ENCODE measurements at places on chromosomes 13 and 19.

- DNase-seq, result no peak
These were observed 438.7 kb upstream of the MIR17HG start for GRCh38 chr13:90908792-90909191.

- DNase-seq, result no peak
These were observed 205.5 kb downstream of the USP12 start for GRCh38 chr13:26965952-26966700.

DNA sequence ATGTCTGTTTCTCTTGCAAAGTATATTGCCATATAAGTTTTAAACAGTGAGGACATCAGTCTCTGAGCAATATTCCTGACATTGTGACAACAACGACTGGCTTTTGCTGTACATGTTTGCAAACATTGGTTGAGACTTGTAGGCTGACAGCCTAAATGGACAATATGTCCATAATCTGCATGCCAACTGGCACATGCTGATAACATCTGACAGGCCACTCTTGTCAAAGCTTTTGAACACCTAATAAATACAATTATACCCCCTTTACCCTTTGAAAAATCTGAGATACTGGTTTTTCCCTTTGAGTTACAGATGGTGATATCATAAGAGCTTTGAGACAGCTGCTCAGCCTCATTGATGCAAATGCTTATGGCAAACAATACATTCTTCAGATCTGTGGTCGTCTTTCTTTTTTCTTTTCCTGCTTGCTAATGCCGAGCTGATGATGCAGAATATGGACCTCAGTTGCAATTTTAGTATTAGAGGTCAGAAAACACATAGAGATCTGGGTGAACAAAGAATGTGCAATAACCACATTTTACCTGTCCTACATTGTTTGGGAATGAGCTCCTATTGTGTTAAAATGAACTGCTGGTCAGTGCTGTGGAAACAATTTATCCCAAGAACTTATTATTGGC, 114.9 kb downstream of the RFC3 start:
- DNase-seq, result no peak

GRCh38 chr13:43081866-43082265, 58.5 kb downstream of the DNAJC15 start:
- no peak for DNase-seq

DNA sequence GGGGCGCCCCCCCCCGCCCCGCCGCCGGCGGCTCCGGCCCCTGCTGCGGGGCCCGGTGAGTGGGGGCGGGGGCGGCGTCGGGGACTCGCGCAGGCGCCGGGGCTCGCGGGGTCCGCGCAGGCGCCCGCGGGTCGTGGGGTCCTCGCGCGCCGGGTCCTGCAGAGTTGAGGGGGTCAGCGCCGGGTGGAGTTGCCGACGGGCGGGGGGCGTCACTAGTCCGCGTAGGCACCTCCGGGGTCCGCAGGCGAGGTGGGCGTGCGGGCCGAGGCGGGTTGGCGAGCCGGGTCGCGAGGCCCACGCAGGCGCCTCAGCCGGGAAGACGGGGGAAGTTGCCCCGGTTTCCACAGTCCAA, 365 bp downstream of the PPP6R1 start:
- no peak for DNase-seq

- no peak for DNase-seq
These were observed 2.9 kb downstream of the DNAJC15 start for GRCh38 chr13:43026262-43026661.

GRCh38 chr13:57627663-57628062, 3.9 kb upstream of the PCDH17 start:
- no peak for DNase-seq
